ENCODE measurements at places on chromosomes 3 and 15. TPM values are rescaled to one million over a fixed set of nuclear protein-coding genes. Genes with fewer than 3 reads are reported as not detected.
A peak's percentile ranks its signal among the peaks of the same experiment; 100 is the strongest.

DNA sequence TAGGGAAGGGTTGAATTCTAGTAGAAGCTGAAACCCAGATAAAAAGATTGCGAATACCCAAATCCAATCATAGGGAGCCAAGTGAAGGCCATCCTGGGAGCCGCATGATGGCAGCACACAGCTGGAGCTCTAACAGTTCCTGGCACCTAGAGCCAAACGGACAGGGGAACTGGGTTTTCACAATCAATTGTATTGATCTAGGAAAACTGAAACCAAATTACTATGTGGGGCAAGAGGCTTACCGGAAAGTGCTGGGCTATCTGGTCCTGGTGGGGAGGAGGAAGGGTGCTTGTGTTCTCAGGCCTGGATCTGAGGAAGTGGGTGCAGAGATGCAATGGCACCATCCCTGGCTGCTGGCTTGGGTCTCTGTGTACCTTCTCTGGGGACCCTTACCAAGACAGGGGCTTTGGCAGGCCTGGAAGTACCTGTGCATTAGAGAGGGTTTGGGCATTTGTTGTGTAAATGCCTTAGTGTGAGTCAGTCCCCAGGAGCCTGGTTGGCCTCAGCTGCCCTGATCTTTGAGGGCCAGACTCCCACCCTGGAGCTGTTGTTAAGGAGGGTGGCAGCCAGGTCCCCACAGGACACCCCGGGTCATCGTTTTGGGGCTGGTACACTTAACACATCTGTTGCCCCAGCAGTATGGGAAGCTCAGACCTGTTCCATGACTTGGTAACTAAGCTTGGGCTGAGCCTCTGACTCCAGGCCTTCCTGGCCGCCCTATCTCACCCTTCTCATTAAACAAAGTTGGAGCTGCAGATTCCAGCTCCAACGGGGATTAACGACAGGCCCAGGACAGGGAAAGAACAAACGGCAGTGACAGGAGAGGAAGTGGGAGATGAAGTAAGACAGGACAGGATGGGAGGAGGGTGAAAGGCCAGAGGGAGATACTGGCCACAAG lies 8.9 kb upstream of the FURIN start:
- DNase-seq: no peak

GRCh38 chr15:33636958-33637357 lies 326.2 kb downstream of the RYR3 start:
- DNase-seq: no peak

DNA sequence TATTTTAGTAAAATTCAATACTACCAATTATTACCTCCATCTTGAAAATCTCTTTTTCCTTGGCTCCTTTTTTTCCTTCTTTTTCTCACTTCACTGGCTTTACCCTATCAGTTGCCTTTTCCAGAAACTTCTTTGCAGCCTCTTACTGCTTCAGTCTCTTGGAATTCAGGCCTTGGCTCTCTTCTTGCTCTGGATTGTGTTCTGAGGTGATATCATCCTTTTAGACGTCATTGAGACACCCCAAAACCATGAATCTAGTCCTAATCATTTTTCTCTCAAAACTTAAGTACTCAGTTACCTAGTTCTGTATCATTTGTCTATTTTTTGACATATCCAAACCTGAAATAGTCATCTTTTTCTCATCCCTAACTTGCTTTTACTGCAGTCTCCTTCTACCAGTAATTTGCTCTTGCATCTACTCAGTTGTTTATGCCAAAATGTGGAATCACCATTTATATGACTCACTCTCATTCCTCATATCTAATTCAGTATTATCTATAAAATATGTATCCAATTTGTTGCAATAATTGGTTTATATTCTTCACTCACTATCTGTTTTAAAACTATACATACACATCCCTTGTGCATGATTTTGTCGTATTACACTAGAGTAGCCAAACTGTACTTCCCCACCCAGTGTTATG lies 703.2 kb upstream of the CCDC54 start:
- no peak for DNase-seq

- no peak for DNase-seq
Observed at GRCh38 chr15:81375461-81375860, 1.4 kb upstream of the TMC3 start.

- no peak for DNase-seq
Observed at GRCh38 chr3:88112289-88112688, 37.5 kb upstream of the C3orf38 start.

GRCh38 chr3:112321867-112322652 lies 10.9 kb upstream of the CD200 start:
- DNase-seq: peak; percentile 42

DNA sequence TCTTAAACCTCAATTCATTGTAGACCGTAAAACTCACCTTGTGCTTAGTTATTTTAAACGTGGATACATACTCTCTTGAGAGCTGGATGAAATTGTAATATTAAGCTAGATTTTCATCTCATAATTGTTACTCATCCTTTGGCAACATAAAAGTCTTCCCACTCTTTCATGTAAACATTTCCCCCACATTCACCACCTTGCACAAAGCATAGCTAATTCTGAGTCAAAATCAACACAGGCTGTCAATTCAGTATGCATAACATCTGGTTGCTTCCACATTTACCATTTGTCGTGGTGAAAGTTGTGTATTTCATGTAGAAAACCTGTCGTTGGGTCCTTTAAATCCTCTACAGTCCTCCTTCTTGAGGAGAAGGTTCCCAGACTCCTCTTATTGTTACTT lies 524.6 kb downstream of the OTOL1 start:
- DNase-seq: no peak

- peak; percentile 16 for DNase-seq
Observed at GRCh38 chr3:4290272-4290893, 12.8 kb upstream of the SETMAR start.

Gene RNF13
- 56.2 TPM for polyA plus RNA-seq

Gene SEMA3G
- polyA plus RNA-seq: 2.9 TPM

Gene CMTM8
- 20.1 TPM for polyA plus RNA-seq

Gene EFL1
- polyA plus RNA-seq: 23.9 TPM

Gene UPK1B
- 1.1 TPM for polyA plus RNA-seq

Gene TUSC7
- not detected for polyA plus RNA-seq

All from large intestine (tissue), 12 donors.